ENCODE measurements at places on chromosomes 12 and 14.

- DNase-seq, result no peak
Observed at GRCh38 chr14:68564191-68564825, 228.6 kb downstream of the ZFP36L1 start.

GRCh38 chr12:23906329-23906728 lies 43.1 kb downstream of the SOX5 start:
- no peak for DNase-seq

GRCh38 chr14:68365228-68365627 lies 427.6 kb downstream of the ZFP36L1 start:
- DNase-seq, result no peak

GRCh38 chr14:22388669-22389595 lies 200.1 kb downstream of the DAD1 start:
- no peak for DNase-seq

DNA sequence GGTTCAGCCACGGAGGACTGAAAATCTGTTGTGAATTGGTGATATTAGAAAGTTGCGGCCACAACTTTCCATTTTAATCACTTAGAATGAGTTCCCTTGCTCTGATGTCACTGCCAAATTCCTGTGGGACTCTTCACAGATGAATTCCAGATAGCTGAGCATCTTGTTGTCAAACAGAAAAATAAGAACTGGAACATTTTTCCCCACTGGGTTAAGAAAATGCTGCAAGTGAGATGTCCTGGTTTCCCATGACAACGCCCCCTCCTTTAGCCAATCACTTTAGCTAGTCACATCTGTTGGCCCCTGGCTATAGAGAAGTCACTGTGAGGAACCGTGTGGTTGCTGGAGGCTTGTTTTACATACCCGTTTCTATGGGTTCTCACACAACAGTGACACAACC lies 135.9 kb downstream of the KTN1 start:
- DNase-seq, result no peak

- DNase-seq, result no peak
Observed at GRCh38 chr12:50550530-50551223, 45.9 kb downstream of the DIP2B start.

DNA sequence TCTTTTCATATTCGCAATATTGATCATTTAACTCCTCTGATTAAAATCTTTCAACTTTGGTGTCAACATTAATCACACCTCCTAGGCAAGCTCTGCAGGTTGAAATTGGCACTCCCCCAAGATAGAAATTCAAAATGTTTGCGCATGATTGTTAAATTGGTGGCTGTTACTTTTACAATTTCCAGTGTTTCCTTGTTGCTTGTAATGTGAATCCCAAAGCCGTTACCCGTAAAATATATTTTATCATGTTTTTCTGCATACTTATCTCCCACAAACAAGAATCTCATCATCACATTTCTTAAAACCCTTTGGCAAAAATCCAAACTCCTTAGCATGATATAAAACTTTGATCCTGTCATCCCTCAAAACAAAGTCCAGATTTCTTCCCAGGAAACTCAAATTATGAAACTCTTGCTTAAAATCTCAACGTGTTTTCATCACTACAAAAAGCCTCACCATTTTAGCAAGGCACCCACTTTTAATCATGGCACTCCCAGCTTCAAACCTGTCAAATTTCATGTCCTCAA lies 14.7 kb downstream of the RTL1 start:
- DNase-seq, result no peak

DNA sequence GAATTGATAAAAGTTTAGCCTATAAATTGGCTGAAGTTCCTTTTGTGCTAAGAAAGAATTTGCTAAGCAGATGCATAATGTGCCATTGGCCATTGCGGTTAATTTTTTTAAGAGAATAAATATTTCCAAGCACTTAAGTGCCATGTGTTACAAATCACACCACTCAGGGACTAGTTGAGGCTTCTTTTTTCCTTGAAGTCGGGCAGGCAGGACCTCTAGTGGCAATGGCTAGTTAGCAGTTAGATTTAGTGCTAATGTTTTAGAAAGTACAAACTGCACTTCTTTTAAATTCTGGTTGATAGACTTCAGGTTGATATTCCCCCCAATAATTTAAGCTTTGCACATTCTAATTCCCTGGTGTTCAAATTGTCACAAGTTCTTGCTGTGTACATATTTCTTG lies 294.3 kb downstream of the APAF1 start:
- DNase-seq, result peak; percentile 7

GRCh38 chr14:88326352-88327103 lies 3.5 kb upstream of the KCNK10 start:
- no peak for DNase-seq

DNA sequence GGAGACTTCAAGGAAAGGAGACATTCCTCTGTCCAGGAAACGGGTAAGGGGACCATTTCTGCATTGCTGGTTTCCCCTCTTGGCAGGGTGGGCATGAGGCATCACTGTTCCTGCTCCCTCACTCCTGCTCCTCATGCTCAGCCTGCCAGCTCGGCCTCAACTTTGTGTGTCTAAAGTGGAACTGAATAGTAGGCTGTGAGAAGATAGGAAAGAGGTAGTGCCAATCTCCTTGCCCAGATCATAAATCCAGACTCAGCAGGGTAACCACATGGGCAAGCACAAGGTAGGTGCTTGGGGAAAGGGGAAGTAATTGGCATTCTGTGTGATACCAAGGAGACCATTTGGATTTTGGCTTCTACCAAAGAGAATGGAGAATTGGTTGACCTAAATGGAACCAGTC lies 2.6 kb downstream of the LTB4R start:
- no peak for DNase-seq

GRCh38 chr14:74697543-74697942 lies 15.3 kb downstream of the AREL1 start:
- no peak for DNase-seq

GRCh38 chr12:26334621-26335124 lies 139.3 kb downstream of the SSPN start:
- no peak for DNase-seq

DNA sequence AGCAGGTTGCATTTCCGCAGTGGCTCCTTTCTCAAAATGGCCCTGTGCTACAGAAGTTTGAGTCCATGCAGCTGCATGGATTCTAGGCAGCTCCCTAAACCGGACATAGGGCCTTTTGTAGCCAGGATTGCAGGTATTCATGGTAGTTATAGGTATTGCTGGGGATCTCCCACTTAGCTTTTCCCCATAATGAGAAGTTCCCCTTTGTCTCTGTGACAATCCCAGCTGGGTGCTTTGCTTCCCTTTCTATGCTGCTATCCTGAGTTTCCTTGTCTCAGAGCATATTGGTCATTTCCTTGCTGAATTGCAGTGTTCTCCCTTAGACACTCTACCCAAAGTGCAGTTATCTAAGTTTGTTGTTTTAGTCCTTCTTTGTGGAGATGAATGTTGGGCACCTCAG lies 120.9 kb upstream of the MIS18BP1 start:
- DNase-seq, result no peak

DNA sequence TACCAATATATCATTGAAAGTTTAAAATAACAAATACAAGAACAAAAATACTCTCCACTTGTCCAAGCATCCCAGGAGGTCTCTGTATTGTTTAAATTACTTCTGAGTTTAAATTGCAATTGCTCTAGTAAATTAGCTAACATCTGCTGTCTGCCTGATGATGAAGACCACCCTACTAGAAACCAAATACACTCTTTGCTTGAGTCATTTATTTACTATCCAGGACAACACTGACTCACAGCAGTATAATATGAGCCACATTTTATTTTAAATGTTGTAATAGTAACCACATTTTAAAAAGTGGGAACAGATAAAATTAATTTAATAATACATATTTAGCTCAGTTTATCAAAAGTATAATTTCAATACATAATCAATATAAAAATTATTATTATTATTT lies 62.9 kb upstream of the EEA1 start:
- DNase-seq, result no peak

GRCh38 chr12:91239481-91239880 lies 56.9 kb upstream of the DCN start:
- DNase-seq, result no peak

DNA sequence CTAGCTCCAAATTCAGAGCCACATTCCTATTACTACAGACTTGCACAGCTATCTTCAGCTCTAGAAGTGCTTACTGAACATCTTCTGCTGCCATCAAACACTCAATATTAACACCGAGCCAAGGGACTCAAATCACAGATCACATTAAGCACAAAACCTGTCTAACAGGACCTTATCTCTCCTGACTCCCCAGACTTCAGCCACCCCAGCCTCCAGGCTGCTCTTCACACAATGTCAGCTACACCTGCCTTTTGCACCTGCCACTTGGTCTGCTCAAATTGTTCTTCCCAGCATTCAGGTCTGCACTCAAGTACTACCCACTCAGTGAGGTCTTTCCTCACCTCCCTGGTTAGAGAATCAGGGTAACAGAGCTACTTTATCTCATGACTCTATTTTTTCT lies 57.1 kb downstream of the GALC start:
- DNase-seq, result peak; percentile 6

GRCh38 chr12:125493704-125494308 lies 428.6 kb downstream of the AACS start:
- DNase-seq, result no peak

- no peak for DNase-seq
Observed at GRCh38 chr14:20387576-20387975, 25.7 kb downstream of the TEP1 start.

GRCh38 chr14:36519431-36520321 lies at the start of gene NKX2-1:
Gene NKX2-1 (minus strand): TSS chr14:36520232. CDS start chr14:36520129, 103 bp downstream.
- peak; percentile 97 for DNase-seq

DNA sequence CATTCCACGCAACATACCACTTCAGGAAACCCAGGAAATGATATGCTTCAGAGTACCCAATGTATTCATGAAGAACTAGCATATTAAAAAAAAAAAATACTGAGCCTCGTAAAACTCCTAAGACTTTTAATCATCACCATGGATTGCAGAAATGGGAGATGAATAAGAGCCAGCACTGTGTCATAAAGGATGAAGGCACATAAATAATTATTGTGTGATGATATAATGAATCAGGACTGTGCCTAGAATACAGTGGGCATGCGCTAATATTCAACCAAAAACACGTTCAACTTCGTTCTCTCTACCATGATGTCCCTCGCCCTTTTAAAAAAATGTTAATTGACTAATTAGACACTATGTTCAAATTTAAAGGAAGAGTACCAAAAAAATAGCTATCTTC lies 68.7 kb downstream of the CIT start:
- no peak for DNase-seq

GRCh38 chr14:49508124-49508523 lies 78.1 kb downstream of the RPS29 start:
- no peak for DNase-seq

DNA sequence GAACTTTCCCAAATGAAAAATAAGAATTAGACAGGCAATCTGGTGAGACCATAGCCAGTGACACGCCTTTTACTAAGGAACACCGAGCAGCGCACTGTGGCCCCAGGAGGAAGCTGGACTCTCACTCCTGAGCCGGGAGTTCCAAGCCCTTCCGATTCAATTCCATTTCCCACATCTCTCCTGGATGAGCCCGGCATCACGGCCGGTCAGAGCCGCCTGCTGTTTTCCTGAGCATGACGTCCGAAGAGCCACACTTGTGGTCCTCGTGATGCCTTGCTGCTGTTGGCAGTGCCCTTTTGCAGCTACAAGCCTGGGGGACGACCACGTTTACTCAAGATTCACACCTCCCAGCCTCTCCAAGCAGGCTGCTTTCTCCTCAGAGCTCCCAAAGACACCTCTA lies 40.8 kb downstream of the FBXL14 start:
- no peak for DNase-seq

DNA sequence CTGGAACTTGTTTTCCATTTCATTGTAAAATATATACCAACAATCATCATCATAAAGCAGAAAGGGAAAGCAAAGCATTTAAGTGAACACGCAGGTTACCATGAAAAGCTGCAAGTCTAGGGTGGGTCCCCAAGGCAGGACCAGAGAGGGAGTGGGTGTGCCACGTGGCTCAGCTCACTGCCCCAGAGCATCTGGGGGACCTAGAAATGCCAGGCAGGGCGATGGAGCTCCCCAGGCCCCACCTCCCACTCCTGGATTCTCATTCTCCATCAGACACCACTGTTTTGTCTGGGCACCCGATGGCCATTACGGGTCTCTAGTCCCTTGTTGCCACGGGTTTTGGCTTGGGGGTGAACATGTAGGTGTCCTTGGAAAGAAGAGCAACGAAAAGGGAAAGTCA lies 34.7 kb downstream of the BCL11B start:
- no peak for DNase-seq

DNA sequence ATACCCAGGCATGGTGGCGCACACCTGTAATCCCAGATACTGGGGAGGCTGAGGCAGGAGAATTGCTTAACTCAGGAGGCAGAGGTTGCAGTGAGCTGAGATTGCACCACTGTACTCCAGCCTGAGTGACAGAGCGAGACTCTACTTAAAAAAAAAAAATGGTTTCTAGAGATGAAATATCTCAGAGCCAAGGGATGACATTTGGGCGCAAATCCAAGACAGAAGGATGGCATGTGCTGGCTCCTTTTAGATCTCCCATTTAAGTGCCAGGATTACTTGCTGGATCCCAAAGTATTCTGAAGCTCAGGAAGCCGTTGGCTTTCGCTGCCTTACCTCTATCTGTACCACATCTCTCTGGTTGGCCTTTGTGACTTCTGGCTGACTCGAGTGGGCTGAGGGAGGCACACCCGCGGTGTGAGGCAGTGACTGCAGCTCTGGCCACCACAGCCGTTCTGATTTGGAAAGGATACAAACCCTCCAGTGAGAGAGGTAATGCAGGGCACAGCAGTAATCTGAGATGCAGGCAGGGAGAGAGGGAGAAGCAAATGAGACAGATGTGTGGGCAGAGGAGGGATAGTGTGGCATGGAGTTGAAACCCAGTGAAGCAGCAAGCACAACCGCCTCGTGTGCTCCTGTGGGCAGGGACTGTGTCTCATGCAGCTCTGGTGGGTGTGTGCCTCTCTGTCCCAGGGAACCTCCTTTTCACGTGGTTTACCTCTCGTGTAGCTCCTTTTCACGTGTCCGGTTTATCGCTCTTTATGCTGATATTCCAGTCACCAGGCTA lies 4.9 kb downstream of the B4GALNT3 start:
- DNase-seq, result peak; percentile 65

- no peak for DNase-seq
Observed at GRCh38 chr14:68809524-68809923, 16.7 kb upstream of the ZFP36L1 start.

DNA sequence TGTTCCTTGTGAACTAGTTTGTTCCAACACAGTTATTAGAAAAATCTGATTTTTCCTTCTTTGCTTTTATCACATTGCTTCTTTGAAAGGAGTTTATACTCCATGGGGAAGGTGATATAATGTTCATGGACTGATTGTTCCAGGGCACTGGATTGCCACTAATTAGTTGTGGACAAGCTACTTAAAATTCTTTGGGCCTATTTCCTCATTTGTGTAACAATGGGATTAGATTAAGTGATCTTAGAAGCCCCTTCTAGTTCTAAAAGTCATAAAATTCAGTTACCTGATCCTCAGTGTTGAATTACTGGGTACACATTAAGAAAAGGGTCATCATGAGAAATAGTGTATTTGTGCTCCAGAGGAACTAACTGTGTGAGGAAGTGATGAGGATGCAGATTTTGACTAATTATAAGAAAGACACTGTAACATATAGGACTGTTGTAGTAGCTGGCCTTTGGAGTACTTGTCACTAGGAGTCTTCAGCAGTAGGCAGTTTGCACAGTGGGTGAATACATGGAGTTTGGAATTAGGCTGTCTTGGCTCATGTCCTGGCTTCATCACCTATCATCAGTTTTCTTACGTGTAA lies 82.2 kb downstream of the MIA2 start:
- no peak for DNase-seq
